ENCODE measurements at places on chromosomes 1 and 21. TPM values are rescaled to one million over a fixed set of nuclear protein-coding genes. Genes with fewer than 3 reads are reported as not detected.

DNA sequence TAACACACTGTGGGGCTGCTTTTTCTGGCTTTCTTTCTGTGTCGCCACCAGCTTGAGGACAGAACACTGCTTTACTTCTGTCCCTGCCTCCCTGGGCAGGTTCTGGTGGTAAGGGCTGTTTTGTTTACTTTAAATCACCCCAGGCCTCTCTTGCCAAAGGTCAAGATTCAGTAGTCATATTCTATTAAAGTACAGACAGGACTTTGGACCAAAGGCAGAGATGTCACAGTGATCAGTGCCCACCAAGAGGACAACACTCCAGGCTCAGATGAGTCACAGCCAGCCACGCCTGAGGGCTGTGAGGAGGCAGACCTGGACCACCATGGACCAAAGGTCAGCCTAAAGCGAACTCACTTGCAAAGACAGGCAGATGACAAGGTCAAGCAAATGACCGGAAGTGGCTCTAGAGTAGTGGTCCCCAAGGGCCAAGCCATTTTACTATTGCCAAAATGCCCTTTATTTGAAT lies 200.0 kb downstream of the RHOU start:
- no peak for DNase-seq

L1TD1 gene
- 6.2 TPM for polyA plus RNA-seq

DNA sequence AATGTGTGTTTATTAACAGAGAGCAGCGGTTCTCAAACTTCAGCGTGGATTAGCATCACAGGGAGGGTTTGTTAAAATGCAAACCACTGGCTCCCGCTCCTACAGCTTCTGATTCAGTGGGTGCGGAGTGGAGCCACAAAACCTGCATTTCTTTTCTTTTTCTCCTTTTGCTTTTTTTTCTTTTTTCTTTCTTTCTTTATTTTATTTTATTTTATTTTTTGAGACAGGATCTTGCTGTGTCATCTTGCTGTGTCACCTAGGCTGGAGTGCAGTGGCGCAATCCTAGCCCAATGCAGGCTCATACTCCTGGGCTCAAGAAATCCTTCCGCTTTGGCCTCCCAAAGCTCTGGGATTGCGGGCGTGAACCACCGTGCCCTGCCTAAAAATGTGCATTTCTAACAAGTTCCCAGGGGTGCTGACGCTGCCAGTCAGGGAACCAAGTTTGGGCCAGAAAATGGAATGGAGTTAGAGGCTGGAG lies 20.9 kb upstream of the SLC1A7 start:
- no peak for DNase-seq

DNA sequence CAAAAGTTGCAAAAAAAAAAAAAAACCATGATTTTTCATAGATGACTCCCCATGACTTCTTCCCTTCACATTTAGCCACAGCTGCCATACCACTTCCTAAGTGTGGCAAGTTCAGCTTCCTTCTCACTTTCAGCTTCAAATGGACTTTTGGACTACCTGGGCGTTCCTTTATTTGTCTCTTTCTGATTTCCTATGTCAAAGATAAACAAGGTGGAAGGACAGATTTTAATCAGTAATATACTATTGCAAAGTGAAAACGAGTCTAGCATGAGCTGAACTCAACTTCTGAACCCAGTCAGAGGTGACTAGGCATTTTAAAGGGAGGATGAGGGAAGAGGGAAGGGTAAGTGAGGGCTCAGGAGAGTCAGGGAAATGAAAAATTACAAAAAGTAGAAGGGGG lies 14.4 kb upstream of the SCCPDH start:
- DNase-seq = no peak

- no peak for DNase-seq
Observed at GRCh38 chr1:193077991-193078390, 18.6 kb downstream of the RO60 start.

GRCh38 chr1:29258976-29259801 lies 22.9 kb downstream of the PTPRU start:
- DNase-seq = no peak

All from right lung (tissue), 10 donors.